Activated CD4-positive, alpha-beta T cell treated with anti-CD3 and anti-CD28 coated beads, Interleukin-2, amount 50 U/mL, for 48 hours (primary cell): ENCODE measurements at places on chromosomes 1 and 21.

DNA sequence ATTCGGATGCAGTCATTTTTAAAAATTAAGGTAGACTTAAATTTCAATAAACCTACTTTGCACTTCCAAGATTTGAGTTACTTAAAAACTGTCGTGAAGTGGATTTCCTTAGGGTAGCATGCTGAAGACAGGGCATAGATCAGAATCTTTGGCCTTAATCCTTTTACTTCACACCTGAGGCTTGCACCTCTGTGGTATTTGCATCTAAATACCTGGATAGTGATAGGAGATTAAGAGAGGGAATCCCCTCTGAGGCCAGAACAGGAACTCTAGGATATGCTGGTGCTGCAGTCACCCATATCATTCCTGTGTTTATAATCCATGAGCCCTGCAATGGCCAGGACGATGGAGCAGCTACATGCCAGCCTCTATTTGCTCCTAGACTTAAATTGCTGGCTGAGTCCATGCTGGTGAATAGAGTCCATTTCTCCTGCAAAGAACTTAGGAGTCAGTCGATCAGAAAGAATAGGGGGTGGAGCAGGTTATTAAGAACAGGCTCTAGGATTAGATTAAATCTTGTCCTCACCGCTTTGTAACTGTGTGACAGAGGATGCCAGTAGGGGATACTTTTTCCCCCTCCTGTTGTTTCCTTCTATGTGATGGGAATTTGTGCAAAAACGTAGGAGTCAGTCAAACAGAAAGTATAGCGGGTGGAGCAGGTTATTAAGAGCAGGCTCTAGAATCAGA lies 333.6 kb downstream of the DUSP10 start:
- DNase-seq = no peak

GRCh38 chr21:31888936-31889371 lies 16.1 kb downstream of the HUNK start:
- DNase-seq = no peak

- DNase-seq = no peak
Observed at GRCh38 chr1:161179698-161180097, 2.4 kb upstream of the B4GALT3 start.

DNA sequence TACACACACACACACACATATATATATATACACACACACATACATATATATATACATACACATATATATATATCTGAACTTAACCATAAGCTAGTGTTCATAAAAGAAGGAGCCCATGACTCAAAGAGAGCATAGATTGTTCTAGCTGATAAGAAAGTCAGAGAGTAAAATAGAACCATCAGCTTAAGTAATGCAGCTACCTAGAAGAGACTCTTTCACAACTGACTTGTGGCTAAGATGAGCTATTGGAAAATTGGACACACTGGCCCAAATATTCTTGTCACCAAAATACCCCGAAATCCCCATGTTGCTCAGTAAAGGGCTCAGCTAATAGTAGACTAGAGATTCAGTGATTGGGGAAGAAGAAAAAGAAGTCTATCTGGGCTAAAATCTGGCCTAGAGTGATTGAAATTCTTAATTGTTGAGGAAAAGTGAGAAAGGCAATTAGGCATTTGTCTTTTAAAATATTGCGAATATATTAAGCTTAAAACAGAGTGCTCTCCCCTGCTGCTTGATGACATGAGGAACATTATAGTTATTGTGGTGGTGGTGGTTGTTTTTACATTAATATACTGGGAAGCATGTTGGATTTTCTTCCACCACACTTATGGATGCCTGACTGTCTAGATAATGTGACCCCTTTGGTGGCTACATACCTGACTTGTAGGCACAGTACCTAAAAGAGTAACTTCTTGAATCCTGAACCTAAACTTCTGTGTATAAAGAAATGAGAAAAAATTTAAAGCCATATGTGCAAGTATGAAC lies 6.3 kb downstream of the SLAMF1 start:
- DNase-seq = no peak

- no peak for DNase-seq
Observed at GRCh38 chr1:90220941-90221693, 226.2 kb downstream of the ZNF326 start.

GRCh38 chr1:243974451-243975292 lies 76.4 kb upstream of the ZBTB18 start:
- no peak for DNase-seq

- DNase-seq = no peak
Observed at GRCh38 chr21:37074197-37074510, 1.1 kb downstream of the TTC3 start.
